ENCODE measurements at places on chromosomes 3 and 15.

DNA sequence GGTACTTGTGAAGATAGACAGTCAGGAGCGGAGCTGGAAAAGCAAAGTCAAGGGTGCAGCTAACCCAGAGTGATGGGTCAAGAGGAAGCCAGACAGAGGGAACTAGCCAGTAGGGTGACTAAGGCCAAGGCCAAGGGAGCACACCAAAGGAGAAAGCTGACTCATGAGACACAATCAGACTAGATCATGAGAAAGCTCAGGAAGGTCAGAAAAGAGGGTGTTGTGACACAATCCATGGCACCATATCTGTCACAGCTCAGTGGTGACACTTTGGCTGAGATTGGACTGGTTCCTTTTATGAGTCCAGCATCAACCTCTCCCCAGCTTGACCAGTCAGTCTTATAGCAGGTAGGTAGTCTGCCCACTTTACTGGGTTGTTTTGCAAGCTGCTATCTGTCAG is 22.2 kb downstream of the P2RY1 start:
- DNase-seq: no peak

GRCh38 chr3:127784283-127784682 is 38.0 kb downstream of the MGLL start:
- no peak for DNase-seq

DNA sequence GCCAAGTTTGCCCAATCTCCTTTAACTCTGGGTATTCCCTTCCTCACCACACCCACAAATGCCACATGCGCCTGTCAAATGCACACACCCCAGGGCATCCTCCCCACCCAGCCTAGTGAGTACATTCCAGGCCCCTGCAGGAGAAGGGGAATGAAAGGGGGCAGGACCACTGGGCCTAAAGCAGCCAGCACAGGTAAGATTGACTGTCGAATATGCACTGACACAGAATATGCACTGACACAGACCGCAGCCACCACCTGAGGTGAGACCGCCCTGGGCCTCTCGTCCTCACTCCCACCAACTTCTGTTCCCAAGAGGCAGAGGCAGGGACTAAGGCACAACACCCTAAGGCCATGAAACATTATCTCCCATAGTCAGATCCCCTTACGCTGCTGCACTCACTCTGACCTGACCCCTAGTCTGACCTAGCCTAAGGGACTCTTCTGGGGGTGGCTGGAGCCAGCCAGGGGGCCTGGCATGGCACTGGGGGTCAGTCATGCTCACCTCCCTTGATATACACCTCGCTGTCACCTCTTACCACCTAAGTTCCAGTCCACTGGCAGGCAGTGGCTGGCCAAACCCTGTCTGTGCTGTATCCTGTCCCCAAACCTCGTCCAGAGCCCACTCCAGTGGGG is 10.8 kb downstream of the AP3B2 start:
- no peak for DNase-seq

- no peak for DNase-seq
These were observed 47.7 kb downstream of the CMTM6 start for GRCh38 chr3:32454731-32455608.

DNA sequence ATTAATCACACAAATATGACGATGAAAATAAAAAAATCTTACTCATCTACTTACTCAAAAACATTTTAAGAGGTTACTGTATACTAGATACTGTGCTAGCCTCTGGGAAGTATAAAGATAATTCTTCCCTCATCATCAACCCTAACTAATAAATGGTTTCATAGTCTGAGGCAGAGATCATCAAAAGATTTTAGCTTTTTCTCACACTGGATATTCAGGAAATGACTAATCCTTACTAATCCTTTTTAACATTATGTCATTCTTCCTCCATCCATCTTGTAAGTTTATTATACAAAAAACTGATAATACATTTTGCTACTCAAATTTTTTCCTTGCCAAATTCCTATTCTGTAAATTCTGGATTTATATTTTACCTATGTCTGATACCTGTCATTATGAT is 29.7 kb downstream of the ACAD11 start:
- no peak for DNase-seq
